RPMI7951 (cell line): ENCODE measurements at places on chromosomes 13 and 19.

DNA sequence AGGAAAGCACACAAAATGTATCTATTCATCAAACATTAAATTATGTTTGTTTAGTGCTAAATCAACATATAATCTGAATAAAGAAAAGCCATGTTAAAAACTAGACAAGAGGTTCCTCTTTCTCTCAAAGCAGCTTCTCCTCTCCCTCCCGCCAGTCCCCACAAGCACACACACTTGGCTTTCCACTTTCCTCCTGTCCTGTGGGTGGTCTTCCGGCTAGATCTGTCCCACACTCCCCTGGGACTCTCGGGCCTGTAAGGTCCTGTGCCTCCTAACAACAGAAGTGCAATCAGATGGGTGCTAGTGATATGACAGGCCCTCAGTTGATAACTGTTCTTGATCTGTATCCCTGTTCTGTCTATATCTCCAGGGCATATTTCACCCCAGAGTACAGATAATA is 45.6 kb upstream of the RAP2A start:
- no peak for DNase-seq

- no peak for DNase-seq
These were observed 29.7 kb downstream of the OLFM2 start for GRCh38 chr19:9906475-9907087.

DNA sequence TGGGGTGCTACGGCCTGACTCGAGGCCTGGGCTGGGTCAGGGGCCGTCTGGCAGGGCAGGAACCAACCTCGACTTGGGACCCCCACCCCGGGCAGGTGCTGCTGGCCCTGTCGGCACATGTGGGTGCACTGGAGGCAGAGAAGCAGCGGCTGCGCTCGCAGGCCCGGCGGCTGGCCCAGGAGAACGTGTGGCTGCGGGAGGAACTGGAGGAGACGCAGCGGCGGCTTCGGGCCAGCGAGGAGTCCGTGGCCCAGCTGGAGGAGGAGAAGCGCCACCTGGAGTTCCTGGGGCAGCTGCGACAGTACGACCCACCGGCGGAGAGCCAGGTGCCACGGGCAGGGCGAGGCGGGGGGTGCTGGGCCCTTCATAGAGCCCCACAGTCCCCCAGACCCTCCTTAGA is 5.9 kb downstream of the KLC3 start:
- no peak for DNase-seq

DNA sequence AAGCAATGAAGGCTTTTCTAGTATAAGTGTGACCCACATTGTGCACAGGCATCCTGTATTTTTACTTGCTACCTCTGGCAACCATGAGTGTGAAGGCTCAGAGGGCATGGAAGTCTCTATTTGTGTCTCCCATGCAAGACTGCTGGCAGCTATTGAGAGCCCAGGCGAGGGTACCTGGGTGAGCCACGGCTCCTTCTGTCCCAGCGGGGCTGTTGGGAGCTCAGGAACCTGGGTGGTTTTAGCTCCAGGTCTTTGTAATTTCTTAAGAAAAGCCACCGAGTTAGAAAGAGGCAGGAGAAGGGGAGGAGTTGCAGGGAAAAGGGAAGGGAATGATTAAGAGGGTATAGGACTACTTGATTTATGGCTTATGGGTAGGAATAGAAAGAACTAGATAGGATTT is 190.4 kb upstream of the SOX1 start:
- DNase-seq: no peak

DNA sequence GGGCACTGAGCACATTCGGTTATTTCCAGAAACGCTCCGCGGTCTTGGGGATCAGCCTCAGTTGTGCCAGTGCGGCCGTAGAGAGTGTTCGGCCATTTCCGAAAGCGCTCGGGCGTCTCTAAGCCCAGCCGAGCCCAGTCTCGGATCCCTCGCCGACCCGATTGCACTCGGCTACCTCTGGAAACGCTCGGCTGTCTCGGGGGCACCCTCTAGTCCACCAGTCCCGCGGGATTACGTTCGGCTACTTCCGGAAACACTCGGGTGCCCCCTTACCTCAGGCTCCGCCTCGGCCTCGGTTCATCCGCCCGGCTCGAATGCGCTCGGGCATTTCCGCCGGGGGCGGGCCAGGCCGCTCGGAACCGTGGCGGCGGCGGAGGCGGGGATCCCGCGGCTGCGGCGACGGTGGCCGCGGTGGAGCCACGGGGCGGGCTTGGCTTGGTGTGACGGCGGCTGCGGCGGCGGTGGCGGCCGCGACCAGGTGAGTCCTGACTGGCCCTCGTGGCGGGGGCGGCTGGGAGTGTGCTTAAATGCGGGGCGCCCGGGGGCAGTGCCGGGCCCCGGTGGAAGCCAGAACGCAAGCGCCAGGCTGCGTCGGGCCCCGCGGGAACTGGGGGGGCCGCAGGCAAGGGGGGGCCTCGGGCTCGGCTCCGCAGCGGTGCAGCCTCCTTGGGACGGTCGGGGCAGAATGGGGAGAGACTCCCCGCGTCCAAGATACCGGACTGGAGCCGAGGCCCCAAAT is at the start of gene PIK3R2:
TSS of gene PIK3R2 (plus strand) at position 347 of the 739 bp plus-strand sequence. CDS start 2,717 bp downstream, outside the sequence.
- peak; percentile 97 for DNase-seq
